Activated CD4-positive, alpha-beta T cell treated with anti-CD3 and anti-CD28 coated beads for 36 hours (primary cell): ENCODE measurements at places on chromosomes 5 and 9. TPM values are rescaled to one million over a fixed set of nuclear protein-coding genes. Genes with fewer than 3 reads are reported as not detected.

PCDHGA6 gene
- total RNA-seq: 0.05 TPM

ANKRD20A1 gene
- total RNA-seq: not detected

TLE1 gene
- total RNA-seq: 0.07 TPM

LEAP2 gene
- total RNA-seq: 2.5 TPM

IL9 gene
- total RNA-seq: 48.1 TPM

ECM2 gene
- not detected for total RNA-seq

CNTNAP3B gene
- total RNA-seq: not detected

CDKN2B-AS1 gene
- total RNA-seq: 0.21 TPM

DIPK1B gene
- total RNA-seq: 0.21 TPM

GHR gene
- not detected for total RNA-seq

FSTL4 gene
- not detected for total RNA-seq

SWI5 gene
- 13.1 TPM for total RNA-seq
